ENCODE measurements at places on chromosomes 6 and 20.

GRCh38 chr20:44279228-44279627 is 31.8 kb downstream of the FITM2 start:
- DNase-seq, result no peak

GRCh38 chr6:32393665-32394420 is 13.1 kb downstream of the BTNL2 start:
- DNase-seq, result no peak

GRCh38 chr6:103783329-103783728 is 1076.4 kb downstream of the HACE1 start:
- DNase-seq, result peak; percentile 8

DNA sequence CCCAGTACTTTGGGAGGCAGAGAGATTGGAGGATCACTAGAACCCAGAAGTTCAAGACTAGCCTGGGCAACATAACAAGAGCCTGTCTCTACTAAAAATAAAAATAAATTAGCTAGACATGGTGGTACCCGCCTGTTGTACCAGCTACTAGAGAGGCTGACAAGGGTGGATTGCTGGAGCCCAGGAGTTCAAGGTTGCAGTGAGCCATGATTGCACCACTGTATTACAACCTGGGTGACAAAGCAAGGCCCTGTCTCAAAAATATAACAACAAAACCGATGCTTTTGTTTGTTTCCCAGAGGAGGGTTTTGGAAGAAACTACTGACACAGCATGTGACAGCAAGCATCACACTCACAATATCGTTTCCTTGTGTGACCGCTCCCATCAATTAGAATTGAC is 119.6 kb downstream of the TSHZ2 start:
- no peak for DNase-seq

Measured in NCI-H510A (cell line).